AG08396 (cell line): ENCODE measurements at places on chromosomes 12 and 14.

GRCh38 chr14:56814519-56814959 is 4.3 kb upstream of the OTX2 start:
- DNase-seq = no peak

DNA sequence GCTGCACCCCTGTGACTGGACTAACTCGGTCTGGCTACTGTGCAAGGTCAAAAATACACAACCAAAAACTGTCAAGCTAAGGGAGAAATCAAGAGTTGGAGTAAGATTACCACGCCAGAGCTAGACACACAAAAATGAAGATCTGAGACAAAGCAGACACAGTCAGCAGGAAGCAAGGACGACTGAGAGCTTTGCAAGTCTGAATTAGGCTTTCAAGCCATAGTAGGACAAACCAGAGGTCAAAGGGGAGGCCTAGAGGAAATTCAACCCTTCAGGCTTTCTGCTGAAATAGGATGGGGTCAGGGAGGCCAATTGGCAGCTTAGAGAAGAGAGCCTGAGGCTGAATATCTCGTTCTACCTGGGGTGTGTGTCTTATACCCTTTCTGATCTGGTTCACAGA is 117.3 kb downstream of the LLPH start:
- no peak for DNase-seq

DNA sequence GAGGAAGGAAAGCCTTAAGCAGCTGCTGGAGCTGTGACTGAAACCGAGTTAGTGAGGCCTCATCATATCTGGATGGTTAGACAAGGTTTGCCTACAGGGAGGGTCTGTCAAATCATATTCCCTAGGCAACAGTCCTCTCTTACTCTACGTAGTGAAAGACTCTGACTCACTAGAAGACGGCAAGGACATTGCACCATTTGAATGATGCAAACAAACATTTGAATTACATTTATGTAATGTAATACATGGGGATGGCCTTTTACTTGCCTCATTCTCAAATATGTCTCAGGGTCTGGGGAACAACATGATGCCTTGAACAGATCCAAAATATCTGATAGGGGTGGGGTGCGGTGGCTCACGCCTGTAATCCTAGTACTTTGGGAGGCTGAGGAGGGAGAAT is 29.8 kb upstream of the STRAP start:
- no peak for DNase-seq

- DNase-seq = no peak
Observed at GRCh38 chr12:25054783-25055144, 105.9 kb upstream of the BCAT1 start.

GRCh38 chr14:50249136-50249775 is 17.9 kb upstream of the SOS2 start:
- DNase-seq = no peak

GRCh38 chr12:63010698-63011097 is 75.7 kb upstream of the PPM1H start:
- no peak for DNase-seq

DNA sequence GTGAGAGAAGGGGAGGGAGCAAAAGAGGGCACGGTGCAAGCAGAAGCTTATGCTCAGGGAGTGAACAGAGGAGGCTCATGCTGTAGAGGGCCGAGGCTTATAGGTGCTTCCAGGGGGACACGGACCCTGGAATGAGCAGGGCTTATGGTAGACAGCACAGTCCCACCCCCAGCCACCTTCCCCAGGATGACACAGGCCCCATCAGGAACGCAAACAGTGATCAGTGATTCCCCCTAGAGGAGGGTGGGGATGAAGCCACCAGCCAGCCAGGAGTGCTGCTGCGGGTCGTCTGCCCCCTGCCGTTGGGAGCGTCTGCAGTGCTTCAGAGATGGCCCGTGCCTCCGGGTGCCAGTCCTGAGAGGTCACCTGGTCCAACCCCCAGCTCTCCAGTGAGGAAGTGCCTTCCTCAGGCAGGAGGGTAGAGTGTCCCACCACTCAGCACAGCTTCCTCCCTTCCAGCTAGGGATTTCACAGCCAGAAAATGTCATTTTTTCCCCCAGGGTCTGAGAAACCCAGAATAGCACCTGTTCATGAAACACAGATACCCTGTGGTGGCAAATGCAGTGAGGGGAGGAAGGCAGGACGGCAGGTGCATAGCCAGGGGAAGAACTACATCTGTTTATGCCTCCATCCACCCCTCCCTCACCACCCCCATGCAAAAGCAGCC is 60.7 kb downstream of the SLC6A12 start:
- DNase-seq = peak; percentile 85

DNA sequence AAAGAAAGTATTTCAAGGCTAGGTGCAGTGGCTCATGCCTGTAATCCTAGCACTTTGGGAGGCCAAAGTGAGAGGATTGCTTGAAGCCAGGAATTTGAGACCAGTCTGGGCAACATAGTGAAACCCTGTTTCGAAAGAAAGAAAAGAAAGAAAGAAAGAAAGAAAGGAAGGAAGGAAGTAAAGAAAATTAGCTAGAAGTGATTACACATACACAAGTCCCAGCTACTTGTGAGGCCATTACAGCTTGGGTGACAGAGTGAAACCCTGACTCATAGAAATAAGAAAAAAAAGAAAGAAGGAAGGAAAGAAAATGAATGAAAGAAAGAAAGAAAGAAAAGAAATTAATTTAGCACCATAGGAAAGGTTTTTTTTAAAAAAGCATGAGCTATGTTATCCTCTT is 33.3 kb upstream of the PPP1CC start:
- DNase-seq = no peak

- peak; percentile 6 for DNase-seq
Observed at GRCh38 chr12:42143452-42144157, 1.1 kb downstream of the GXYLT1 start.

GRCh38 chr14:33686218-33686617 is 264.7 kb downstream of the EGLN3 start:
- DNase-seq = no peak

GRCh38 chr12:112710414-112710813 is 81.1 kb upstream of the RPH3A start:
- DNase-seq = no peak

DNA sequence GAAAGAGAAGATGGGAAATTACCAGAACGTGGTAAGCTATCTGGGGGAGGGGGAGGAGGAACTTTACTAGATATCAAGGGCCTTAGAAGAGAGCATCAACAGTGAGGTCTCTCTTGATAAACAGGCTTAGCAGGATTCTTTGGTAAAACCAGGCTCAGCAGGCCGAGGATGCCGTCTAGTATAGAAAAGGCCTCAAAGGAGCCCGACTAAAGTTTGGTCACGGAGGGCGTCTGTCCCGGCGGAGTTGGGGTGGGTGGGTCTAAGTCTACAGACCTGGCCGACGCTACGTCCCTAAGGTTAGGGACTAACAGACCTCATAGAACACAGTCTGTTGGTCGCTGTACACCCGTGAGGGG is 538 bp upstream of the TIGAR start:
- no peak for DNase-seq

DNA sequence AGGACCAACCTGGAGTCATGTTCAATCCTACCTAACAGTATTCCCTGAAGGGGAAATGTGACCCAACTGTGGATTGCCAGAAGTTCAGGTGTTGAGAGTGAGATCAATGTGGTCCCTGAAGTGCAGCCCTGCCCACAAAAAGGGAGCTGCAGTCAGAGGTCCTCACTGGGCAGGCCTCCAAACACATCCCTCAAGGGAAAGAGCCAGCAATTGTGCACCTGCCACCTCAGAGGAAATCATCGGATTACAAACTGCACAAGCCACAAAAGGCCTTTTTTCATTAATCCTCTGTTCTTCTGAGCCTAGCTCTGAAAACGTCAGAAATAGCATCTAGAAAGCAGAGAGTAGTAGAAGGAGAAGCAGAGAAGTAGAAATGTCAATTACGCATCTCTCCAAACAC is 10.8 kb upstream of the MDM1 start:
- DNase-seq = no peak

DNA sequence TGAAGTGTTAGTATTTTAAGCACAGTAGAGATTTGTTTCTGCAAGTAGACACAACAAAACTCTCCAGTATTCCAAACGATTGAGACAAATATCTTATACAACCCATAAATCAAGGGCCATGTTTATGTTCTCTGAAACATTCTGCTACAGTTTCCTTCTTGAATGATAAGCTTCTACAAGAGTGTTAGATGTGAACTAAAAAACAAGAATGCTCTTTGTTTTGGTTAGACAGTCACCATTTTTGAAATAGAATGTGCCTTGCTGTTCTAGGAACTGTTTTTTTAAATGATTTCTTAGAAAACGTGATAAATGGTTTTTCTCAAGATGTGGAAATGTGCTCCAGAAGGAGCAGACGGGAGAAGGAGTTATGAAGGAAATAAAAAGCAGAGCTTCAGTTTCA is 1656.3 kb upstream of the FLRT2 start:
- DNase-seq = no peak

DNA sequence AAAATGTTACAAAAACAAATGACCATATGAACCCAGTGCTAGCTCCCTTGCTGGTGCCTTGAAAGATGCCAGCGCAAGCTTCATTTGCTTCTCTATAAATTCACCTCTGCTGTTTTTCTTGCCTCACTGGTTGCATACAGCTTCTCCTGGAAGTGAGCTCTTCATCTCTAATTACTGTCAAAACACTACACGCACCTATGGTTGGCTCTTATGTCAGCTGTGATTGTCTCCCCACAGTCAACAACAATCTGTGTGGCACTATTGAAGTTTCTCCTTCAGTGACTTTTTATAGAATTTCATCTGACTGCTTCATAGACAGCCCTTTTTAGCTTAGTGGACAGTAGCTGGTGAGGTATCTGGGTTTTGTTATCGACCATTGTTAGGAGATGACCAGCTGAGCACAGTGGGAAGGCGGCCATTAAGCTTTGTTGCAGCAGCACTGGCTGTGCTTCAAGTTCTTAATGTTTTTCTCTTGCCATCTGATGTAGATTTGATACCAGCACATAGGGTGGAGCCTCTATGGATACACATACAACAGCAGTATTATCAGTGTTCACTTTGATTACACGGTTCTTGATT is 131.8 kb downstream of the KITLG start:
- DNase-seq = no peak
